ENCODE measurements at places on chromosomes 3 and 15.

DNA sequence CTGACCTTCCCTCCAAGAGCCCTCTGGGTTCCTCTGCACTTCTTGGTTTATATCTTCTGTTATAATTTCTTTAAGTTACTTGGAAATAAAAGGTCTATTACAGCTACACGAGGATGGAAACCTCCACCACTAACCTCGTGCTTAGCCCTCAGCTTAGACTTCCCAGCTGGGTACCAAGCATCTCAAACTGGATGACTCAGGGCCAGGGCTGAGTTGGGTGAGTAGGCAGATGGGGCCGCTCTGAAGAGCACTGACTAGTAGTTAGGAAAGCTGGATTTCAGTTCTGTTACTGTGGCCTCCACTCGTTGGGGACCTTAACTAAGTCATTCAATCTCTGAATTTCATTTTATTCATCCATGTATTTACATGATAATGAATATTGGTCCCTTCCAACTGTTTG lies 1036.6 kb downstream of the IGSF11 start:
- DNase-seq = no peak

DNA sequence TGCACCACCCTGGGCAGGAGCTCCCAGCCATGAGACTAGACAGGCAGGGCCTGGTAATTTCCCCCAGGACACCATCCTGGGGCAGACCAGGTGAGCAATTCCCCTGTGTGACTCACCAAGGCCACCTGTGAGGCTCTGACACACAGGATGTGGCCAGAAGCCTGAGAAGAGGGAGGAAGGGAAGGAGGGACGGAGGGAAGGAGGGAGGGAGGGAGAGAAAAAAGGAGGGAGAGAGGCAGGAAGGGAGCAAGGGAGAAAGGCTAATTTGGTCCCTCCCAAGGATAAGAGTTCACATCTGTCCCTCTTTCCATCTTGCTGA lies 25.9 kb downstream of the WNT7A start:
- DNase-seq = no peak

- DNase-seq = no peak
Measured at GRCh38 chr3:148796799-148797198, 30.8 kb upstream of the CPB1 start.

GRCh38 chr15:96790004-96790403 lies 459.5 kb downstream of the NR2F2 start:
- DNase-seq = no peak

- no peak for DNase-seq
Measured at GRCh38 chr3:42092006-42092405, 849 bp downstream of the TRAK1 start.

GRCh38 chr3:12470111-12470510 lies 14.2 kb upstream of the TSEN2 start:
- no peak for DNase-seq

GRCh38 chr3:154764856-154765640 lies 315.1 kb upstream of the MME start:
- DNase-seq = no peak

GRCh38 chr15:87901926-87902690 lies 354.4 kb downstream of the NTRK3 start:
- DNase-seq = no peak

GRCh38 chr3:180409170-180409569 lies 192.8 kb upstream of the TTC14 start:
- no peak for DNase-seq
